ENCODE measurements at places on chromosomes 1 and 21. TPM values are rescaled to one million over a fixed set of nuclear protein-coding genes. Genes with fewer than 3 reads are reported as not detected.

Gene C1orf226
- total RNA-seq: 0.89 TPM

Gene ZFP69
- 1.4 TPM for total RNA-seq

GRCh38 chr1:166170075-166170474 lies 3.3 kb upstream of the FAM78B start:
- no peak for DNase-seq
- H3K4me1 ChIP-seq: peaks cover 3% of the 10 kb centered on the region
- H3K36me3 ChIP-seq: no peaks in the 10 kb centered on the region
- no peak overlapping the region for H3K27ac ChIP-seq

GRCh38 chr1:247857069-247857984 lies at the start of gene TRIM58:
TSS of gene TRIM58 (plus strand) at chr1:247857187. CDS start at chr1:247857247, 60 bp downstream.
- no peaks in the 10 kb centered on the region for H3K4me1 ChIP-seq
- H3K27ac ChIP-seq: no peak within 1 kb of the TSS
- peak within 1 kb of the TSS; percentile 49 for H3K4me3 ChIP-seq

Gene SERPINC1
- total RNA-seq: not detected

- peaks cover 38% of the 10 kb centered on the region for H3K4me1 ChIP-seq
- H3K27me3 ChIP-seq: no peaks in the 10 kb centered on the region
- peak; percentile 93 for DNase-seq
- peak overlapping the region; percentile 1 for H3K4me3 ChIP-seq
- peak overlapping the region; percentile 97 for H3K27ac ChIP-seq
- no peaks in the 10 kb centered on the region for H3K36me3 ChIP-seq
These were observed 124.8 kb downstream of the RIPK4 start for GRCh38 chr21:41641821-41642701.

Gene S100A8
- not detected for total RNA-seq

DNA sequence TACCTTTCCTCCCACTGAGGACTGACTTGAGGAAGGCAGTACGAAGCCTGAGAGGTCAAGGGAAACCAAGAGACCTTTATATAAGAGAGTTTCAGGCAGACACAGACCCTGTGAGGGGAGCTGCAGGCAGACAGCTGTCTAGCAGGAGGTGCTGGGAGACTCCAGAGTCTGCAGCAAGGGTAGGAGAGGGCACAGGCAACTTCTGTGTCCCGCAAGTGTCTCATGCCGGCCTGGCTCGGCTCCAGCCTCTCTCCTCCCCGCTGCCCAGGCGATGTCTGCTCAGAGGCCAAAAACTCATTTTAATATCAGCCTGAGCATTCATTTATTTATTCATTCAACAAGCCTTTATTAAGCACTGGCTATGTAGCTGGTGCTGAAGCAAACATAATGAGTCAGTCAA lies 83.0 kb downstream of the KIRREL1 start:
- no peak for DNase-seq
- no peaks in the 10 kb centered on the region for H3K27me3 ChIP-seq
- no peaks in the 10 kb centered on the region for H3K4me1 ChIP-seq
- no peak overlapping the region for H3K27ac ChIP-seq
- H3K4me3 ChIP-seq: no peak overlapping the region

Gene CXADR
- 30.6 TPM for total RNA-seq

Gene CEP104
- total RNA-seq: 43.6 TPM

DNA sequence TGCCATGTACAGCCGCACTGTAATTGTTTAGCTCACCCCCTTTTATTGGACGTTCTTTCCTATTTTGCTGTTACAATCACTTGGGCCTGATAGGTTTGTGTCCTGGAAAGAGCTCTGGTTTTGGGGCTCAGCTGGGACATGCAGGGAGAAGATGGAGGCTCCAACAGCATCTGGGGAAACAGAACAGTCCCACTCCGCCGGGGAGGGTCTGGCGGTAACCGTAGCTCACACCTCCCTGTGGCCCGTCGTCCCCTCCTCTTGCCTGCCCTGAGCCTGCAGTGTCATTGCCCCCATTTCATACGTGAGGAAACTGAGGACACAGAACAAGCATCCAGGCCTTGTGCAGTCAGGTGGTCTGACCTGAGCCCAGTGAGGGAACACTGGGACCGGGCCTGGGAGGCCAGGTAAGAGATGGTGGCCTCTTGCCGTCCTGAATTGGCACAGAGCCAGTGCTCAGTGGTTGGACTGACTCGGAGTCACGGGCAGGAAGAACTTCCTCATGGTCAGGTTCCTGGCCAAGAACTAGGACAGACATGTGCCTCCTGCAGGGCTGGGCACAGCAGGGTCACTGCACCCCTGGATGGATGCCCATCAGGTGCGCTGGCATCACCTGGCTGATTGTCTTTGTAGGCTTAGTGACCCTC lies 41.8 kb downstream of the S100B start:
- no peaks in the 10 kb centered on the region for H3K4me1 ChIP-seq
- no peaks in the 10 kb centered on the region for H3K27me3 ChIP-seq
- H3K36me3 ChIP-seq: peaks cover 37% of the 10 kb centered on the region
- H3K27ac ChIP-seq: no peak overlapping the region
- no peak overlapping the region for H3K4me3 ChIP-seq
- DNase-seq: no peak

DNA sequence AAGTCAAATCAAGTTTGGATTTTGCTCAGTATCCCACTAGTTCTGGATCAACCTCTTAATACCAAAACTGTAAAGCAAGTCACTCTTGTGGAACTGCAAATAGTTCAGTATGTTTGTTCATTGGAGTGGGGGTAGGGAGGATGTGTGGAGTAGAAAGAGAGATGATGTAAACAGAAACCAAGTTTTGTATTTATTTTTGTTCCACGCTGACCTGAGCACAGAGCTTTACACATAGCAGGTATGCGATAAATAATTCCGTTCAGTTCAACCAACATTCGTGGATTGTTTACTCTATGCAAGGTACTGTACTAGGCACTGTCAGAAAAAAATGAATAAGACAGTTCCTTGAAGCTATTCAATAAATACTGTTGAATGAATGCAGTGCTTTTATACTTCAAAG lies 4.5 kb upstream of the ZNF644 start:
- no peak overlapping the region for H3K27ac ChIP-seq
- no peak for DNase-seq
- no peaks in the 10 kb centered on the region for H3K36me3 ChIP-seq

- no peak overlapping the region for H3K27ac ChIP-seq
- H3K36me3 ChIP-seq: no peaks in the 10 kb centered on the region
- no peak overlapping the region for H3K4me3 ChIP-seq
- peaks cover 5% of the 10 kb centered on the region for H3K27me3 ChIP-seq
- H3K4me1 ChIP-seq: no peaks in the 10 kb centered on the region
These were observed 15.5 kb upstream of the CD247 start for GRCh38 chr1:167533851-167534300.

GRCh38 chr1:162285149-162285561 lies 91.5 kb downstream of the SPATA46 start:
- no peak overlapping the region for H3K27ac ChIP-seq
- H3K36me3 ChIP-seq: no peaks in the 10 kb centered on the region
- DNase-seq: peak; percentile 22
- no peaks in the 10 kb centered on the region for H3K27me3 ChIP-seq

DNA sequence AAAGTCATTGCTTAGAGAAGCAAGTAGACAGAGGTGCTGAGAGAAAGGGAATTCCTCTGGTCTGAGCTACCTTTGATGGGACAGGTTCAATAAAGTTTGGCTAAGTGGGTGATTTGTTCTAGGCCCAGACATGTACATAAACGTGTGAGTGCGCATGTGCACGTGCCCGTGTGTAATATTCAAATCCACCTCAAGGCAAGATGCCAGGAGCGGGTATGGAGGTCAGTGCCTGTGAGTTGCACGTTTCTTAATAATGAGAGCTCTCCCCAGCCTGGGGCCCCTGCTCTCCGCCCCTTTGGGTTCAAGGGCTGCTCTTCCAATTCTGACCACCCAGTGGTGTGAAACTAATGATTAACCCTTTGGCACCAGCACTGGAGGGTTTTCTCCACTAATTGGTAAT lies 53.8 kb upstream of the LMO4 start:
- H3K4me1 ChIP-seq: peaks cover 6% of the 10 kb centered on the region
- H3K36me3 ChIP-seq: no peaks in the 10 kb centered on the region
- DNase-seq: no peak
- no peak overlapping the region for H3K4me3 ChIP-seq
- H3K27me3 ChIP-seq: no peaks in the 10 kb centered on the region
- H3K27ac ChIP-seq: no peak overlapping the region

- H3K27me3 ChIP-seq: no peaks in the 10 kb centered on the region
- H3K4me3 ChIP-seq: no peak overlapping the region
- DNase-seq: no peak
- H3K4me1 ChIP-seq: no peaks in the 10 kb centered on the region
- H3K27ac ChIP-seq: no peak overlapping the region
These were observed 13.4 kb upstream of the ACBD3 start for GRCh38 chr1:226199971-226200370.

Gene GBP5
- total RNA-seq: 0.79 TPM

- peak; percentile 58 for DNase-seq
- no peak overlapping the region for H3K27ac ChIP-seq
- H3K4me1 ChIP-seq: no peaks in the 10 kb centered on the region
- no peaks in the 10 kb centered on the region for H3K36me3 ChIP-seq
- no peaks in the 10 kb centered on the region for H3K27me3 ChIP-seq
These were observed 84.1 kb upstream of the NEGR1 start for GRCh38 chr1:72366466-72366865.

Gene GPR37L1
- total RNA-seq: not detected

DNA sequence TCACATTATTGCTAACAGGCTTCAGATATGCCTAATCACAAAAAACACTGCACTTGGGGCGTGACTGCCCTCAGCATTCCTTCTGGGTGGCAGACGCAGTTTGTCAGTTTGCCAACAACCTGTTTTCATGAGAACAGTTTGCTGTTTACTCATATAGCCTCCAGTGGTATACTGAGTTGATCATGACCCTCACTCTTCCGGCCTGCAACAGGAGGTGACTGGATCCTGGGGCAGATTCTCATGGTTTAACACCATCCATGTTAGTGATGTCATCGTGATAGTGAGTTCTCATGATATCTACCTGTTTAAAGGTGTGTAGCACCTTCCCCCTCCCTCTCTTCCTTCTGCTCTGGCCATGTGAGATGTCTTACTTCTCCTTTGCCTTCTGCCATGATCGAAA lies 555.2 kb downstream of the PLPP3 start:
- no peak overlapping the region for H3K27ac ChIP-seq
- H3K4me1 ChIP-seq: no peaks in the 10 kb centered on the region
- H3K27me3 ChIP-seq: no peaks in the 10 kb centered on the region
- no peak overlapping the region for H3K4me3 ChIP-seq

- H3K4me3 ChIP-seq: no peak overlapping the region
- peak overlapping the region; percentile 100 for H3K27ac ChIP-seq
- peaks cover 9% of the 10 kb centered on the region for H3K36me3 ChIP-seq
- no peak for DNase-seq
- peaks cover 90% of the 10 kb centered on the region for H3K4me1 ChIP-seq
These were observed 10.3 kb downstream of the LMNA start for GRCh38 chr1:156124557-156125483.

- H3K27ac ChIP-seq: no peak overlapping the region
- H3K36me3 ChIP-seq: peaks cover 9% of the 10 kb centered on the region
- peaks cover 5% of the 10 kb centered on the region for H3K4me1 ChIP-seq
- H3K4me3 ChIP-seq: no peak overlapping the region
These were observed 17.2 kb downstream of the PTP4A2 start for GRCh38 chr1:31920956-31921355.

Gene TEX38
- not detected for total RNA-seq

DNA sequence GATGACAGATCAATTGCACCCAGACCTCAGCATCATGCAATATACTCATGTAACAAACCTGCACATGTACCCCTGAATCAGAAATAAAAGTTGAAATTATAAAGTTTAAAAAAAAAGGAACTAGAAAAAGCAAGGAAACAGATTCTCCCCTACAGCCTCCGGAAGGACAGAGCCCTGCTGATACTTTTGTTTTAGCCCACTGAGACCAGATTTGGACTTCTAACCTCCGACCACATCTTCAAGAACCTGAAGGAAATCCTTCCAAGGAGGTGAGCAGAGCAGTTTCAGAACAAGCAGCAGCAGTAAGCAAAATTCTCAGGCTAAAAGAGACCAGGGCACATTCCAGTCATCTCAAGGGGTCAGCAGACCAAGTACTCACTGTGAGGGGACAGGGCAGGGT lies 54.5 kb downstream of the TM2D1 start:
- H3K4me1 ChIP-seq: no peaks in the 10 kb centered on the region
- no peaks in the 10 kb centered on the region for H3K36me3 ChIP-seq
- no peaks in the 10 kb centered on the region for H3K27me3 ChIP-seq
- no peak overlapping the region for H3K4me3 ChIP-seq
- no peak for DNase-seq

DNA sequence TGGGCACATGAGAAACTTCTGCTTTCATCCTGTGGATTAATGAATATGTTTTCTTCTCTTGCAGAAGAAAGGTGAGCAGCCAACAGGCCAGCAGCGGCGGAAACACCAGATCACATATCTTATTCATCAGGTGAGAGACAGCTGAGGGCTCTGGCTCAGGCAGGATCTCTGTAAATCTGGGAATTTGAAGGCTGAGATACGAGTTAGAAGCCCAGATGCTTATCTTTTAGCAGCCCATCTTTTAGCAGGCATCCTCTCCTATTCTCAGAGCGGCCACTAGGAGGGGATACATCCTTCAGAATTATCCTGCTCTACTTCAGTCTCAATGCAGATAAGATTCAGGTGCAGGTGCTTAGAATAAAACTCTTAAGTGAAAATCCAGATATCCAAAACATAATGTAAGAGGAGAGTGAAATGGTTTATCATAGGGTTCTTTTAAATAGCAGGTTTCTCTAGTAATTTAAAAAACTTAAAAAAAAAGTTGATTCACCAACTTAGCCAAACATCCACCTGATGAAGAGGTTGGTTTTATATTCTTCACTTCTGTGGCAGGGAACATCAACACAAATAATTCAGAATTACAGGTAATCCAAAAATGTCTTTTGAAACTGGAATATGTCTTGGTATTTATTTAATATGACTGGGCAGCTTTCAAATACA lies 19.3 kb downstream of the SH2D2A start:
- peaks cover 17% of the 10 kb centered on the region for H3K4me1 ChIP-seq
- no peaks in the 10 kb centered on the region for H3K27me3 ChIP-seq
- no peak overlapping the region for H3K4me3 ChIP-seq
- no peak for DNase-seq
- peaks cover 50% of the 10 kb centered on the region for H3K36me3 ChIP-seq

Gene KIAA1614
- 0.96 TPM for total RNA-seq

GRCh38 chr1:32334864-32335534 lies 1.0 kb downstream of the MARCKSL1 start:
- peak overlapping the region; percentile 69 for H3K27ac ChIP-seq
- H3K4me1 ChIP-seq: peaks cover 47% of the 10 kb centered on the region
- H3K36me3 ChIP-seq: peaks cover 22% of the 10 kb centered on the region
- peak overlapping the region; percentile 90 for H3K4me3 ChIP-seq
- no peaks in the 10 kb centered on the region for H3K27me3 ChIP-seq
